ENCODE measurements at places on chromosomes 3 and 15.

DNA sequence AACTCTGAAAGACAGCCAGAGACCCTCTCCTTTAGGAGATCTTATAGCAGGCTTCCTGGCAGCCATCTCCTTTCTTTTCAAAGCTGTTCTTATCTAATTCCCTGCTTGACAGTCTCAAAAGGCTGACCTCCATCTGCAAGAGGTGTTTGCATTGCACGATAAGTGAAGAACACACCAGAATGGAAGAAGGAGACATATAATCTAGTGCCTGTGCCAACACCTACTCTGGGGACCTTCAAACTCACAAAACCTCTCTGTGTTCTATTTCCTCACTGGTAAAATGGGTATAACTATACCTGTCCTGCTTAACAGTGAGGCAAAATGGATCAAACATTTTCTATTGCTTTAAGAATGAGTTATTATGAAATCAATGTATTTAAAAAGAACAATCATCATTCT lies 65.0 kb downstream of the WDR72 start:
- no peak overlapping the region for H3K27ac ChIP-seq
- no peaks in the 10 kb centered on the region for H3K27me3 ChIP-seq
- no peaks in the 10 kb centered on the region for H3K4me1 ChIP-seq

GRCh38 chr15:73233623-73234022 lies 135.1 kb downstream of the HCN4 start:
- DNase-seq, result no peak
- H3K36me3 ChIP-seq, result no peaks in the 10 kb centered on the region
- H3K4me1 ChIP-seq, result no peaks in the 10 kb centered on the region
- H3K27me3 ChIP-seq, result no peaks in the 10 kb centered on the region
- no peak overlapping the region for H3K4me3 ChIP-seq

GRCh38 chr3:71315431-71315830 lies 268.1 kb downstream of the FOXP1 start:
- no peaks in the 10 kb centered on the region for H3K36me3 ChIP-seq
- no peak overlapping the region for H3K27ac ChIP-seq
- H3K4me1 ChIP-seq, result peaks cover 11% of the 10 kb centered on the region

- H3K27me3 ChIP-seq, result no peaks in the 10 kb centered on the region
- no peak overlapping the region for H3K27ac ChIP-seq
- no peaks in the 10 kb centered on the region for H3K36me3 ChIP-seq
- H3K4me3 ChIP-seq, result no peak overlapping the region
- no peaks in the 10 kb centered on the region for H3K4me1 ChIP-seq
Observed at GRCh38 chr3:160245261-160245800, 20.1 kb downstream of the C3orf80 start.

- DNase-seq, result no peak
- no peaks in the 10 kb centered on the region for H3K36me3 ChIP-seq
- H3K27me3 ChIP-seq, result peaks cover 8% of the 10 kb centered on the region
- no peak overlapping the region for H3K4me3 ChIP-seq
Observed at GRCh38 chr3:141055136-141055535, 4.0 kb downstream of the SPSB4 start.

GRCh38 chr15:65824031-65824743 lies 32.1 kb upstream of the DENND4A start:
- no peaks in the 10 kb centered on the region for H3K36me3 ChIP-seq
- no peaks in the 10 kb centered on the region for H3K27me3 ChIP-seq
- H3K4me3 ChIP-seq, result no peak overlapping the region
- peaks cover 78% of the 10 kb centered on the region for H3K4me1 ChIP-seq
- no peak overlapping the region for H3K27ac ChIP-seq

- DNase-seq, result no peak
- no peak overlapping the region for H3K4me3 ChIP-seq
- no peaks in the 10 kb centered on the region for H3K36me3 ChIP-seq
- H3K27me3 ChIP-seq, result peaks cover 5% of the 10 kb centered on the region
- no peak overlapping the region for H3K27ac ChIP-seq
- no peaks in the 10 kb centered on the region for H3K4me1 ChIP-seq
Observed at GRCh38 chr3:130393594-130393993, 48.1 kb downstream of the COL6A5 start.

DNA sequence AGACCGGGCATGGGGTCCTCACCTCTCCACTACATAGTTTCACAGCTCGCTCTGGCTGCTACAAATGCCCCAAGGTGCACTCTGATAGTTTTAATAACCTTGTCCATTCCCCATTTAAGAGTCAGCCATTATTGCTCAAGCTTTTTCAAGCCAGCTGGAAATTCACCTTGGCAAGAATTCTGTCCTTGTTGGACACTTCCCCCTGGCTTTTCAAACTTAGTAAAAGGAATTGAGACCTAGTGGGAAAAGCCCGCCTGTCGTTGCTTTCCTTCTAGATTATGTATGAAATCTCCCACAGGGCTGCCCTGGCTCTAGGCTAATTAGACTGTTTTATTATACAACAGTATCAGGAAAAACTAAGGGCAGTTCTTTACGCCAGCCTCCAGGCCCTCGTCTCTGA lies 293.7 kb upstream of the GADL1 start:
- H3K36me3 ChIP-seq, result no peaks in the 10 kb centered on the region
- H3K27ac ChIP-seq, result no peak overlapping the region
- no peak overlapping the region for H3K4me3 ChIP-seq
- no peaks in the 10 kb centered on the region for H3K27me3 ChIP-seq
- DNase-seq, result no peak
- H3K4me1 ChIP-seq, result peaks cover 6% of the 10 kb centered on the region

DNA sequence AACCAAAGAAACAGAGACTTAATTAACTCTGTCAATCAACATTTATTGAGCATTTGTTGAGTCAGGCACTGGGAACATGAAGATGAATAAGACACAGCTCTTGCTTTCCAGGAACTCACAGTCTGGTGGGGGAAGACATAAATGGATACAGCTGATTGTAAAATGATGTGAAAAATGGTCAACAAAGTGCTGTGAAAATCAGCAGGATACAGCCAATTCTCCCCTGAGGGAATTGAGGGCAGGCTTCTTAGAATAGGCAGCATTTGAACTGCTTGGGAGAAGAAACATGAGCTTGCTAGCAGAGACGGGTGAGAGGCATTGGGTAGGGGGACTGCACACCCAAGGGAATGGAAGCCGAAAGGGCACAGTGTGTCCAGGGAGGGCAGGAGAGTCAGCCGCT lies 41.1 kb downstream of the MFSD1 start:
- peaks cover 4% of the 10 kb centered on the region for H3K4me1 ChIP-seq
- H3K36me3 ChIP-seq, result no peaks in the 10 kb centered on the region
- no peaks in the 10 kb centered on the region for H3K27me3 ChIP-seq
- H3K27ac ChIP-seq, result no peak overlapping the region
- H3K4me3 ChIP-seq, result no peak overlapping the region

- no peak for DNase-seq
- no peaks in the 10 kb centered on the region for H3K36me3 ChIP-seq
- H3K27ac ChIP-seq, result no peak overlapping the region
- no peaks in the 10 kb centered on the region for H3K27me3 ChIP-seq
- no peaks in the 10 kb centered on the region for H3K4me1 ChIP-seq
- H3K4me3 ChIP-seq, result no peak overlapping the region
Observed at GRCh38 chr3:105458518-105459215, 92.0 kb downstream of the ALCAM start.

DNA sequence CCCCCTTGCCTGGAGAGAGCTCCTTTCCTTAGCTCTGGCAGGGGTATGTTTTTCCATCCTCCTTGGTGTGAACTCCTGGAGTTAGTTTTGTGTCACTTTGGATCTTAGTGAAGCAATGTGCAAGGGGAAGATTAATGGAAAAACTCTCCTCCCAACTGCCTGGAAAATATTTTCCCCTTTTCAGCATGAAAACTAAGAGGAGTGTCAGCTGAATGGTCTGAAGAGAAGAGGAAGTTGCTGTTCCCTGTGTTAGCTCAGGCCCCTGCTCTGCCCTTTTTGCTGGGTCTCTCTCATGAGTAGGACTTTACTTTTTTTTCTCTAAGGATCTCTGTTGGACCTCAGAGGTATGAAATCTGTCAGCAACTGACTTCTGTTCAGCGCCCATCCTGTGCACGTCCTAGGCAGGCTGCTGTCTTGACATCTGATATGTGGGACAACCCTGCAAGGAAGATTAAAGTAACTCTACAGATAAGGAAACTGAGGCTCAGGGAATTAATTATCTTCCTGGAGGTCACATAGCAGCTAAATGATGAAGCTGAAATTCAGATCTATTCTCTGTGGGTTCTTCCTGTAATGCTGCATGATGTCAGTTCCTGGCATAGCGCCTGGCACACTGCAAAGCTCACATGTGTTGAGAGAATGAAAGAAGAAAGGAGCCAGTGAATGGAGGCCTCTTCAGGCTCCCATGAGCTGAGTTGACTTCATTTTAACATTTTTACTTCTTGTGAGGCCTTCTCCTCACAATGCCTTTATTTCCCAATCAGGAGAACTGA lies 109.7 kb upstream of the GALNT15 start:
- no peak overlapping the region for H3K27ac ChIP-seq
- no peaks in the 10 kb centered on the region for H3K36me3 ChIP-seq
- DNase-seq, result no peak

GRCh38 chr15:77035584-77035983 lies 35.3 kb downstream of the TSPAN3 start:
- no peak for DNase-seq
- H3K27me3 ChIP-seq, result no peaks in the 10 kb centered on the region
- no peak overlapping the region for H3K4me3 ChIP-seq
- H3K36me3 ChIP-seq, result peaks cover 32% of the 10 kb centered on the region
- no peak overlapping the region for H3K27ac ChIP-seq
- H3K4me1 ChIP-seq, result no peaks in the 10 kb centered on the region

- no peaks in the 10 kb centered on the region for H3K27me3 ChIP-seq
- H3K4me3 ChIP-seq, result no peak overlapping the region
- no peak overlapping the region for H3K27ac ChIP-seq
- no peaks in the 10 kb centered on the region for H3K36me3 ChIP-seq
- no peak for DNase-seq
- no peaks in the 10 kb centered on the region for H3K4me1 ChIP-seq
Observed at GRCh38 chr15:79798311-79798710, 98.5 kb downstream of the MTHFS start.

GRCh38 chr15:86857701-86858100 lies 778.0 kb downstream of the AGBL1 start:
- DNase-seq, result no peak
- H3K27ac ChIP-seq, result no peak overlapping the region
- no peaks in the 10 kb centered on the region for H3K36me3 ChIP-seq
- no peaks in the 10 kb centered on the region for H3K27me3 ChIP-seq

DNA sequence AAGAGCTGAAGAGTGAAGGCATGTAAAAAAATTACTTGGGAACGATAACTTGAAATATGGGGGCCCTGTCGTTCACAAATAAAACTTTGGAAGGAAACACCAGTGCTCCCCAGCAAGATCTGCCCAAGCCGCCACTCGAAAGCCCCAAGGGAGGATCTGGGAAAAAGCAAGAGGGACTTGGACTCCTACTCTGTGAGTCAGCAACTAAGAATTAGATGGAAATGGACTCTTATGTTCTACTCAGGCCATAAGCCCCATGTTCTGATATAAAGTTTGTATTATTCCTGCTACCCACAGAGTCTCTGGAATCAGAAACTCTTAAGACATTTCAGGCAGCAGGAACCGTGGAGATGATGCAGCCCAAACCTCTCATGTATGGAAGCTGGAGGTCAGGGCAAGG lies 75.7 kb downstream of the ITGB5 start:
- H3K27me3 ChIP-seq, result no peaks in the 10 kb centered on the region
- no peak overlapping the region for H3K27ac ChIP-seq
- no peak overlapping the region for H3K4me3 ChIP-seq
- H3K4me1 ChIP-seq, result no peaks in the 10 kb centered on the region
- no peaks in the 10 kb centered on the region for H3K36me3 ChIP-seq

- no peak overlapping the region for H3K4me3 ChIP-seq
- H3K36me3 ChIP-seq, result no peaks in the 10 kb centered on the region
- H3K27ac ChIP-seq, result no peak overlapping the region
- no peak for DNase-seq
- H3K27me3 ChIP-seq, result no peaks in the 10 kb centered on the region
Observed at GRCh38 chr3:154398084-154398967, 31.7 kb downstream of the GPR149 start.

GRCh38 chr3:195921334-195921791 lies 13.0 kb upstream of the TNK2 start:
- DNase-seq, result no peak
- no peaks in the 10 kb centered on the region for H3K27me3 ChIP-seq
- H3K4me3 ChIP-seq, result no peak overlapping the region
- H3K4me1 ChIP-seq, result no peaks in the 10 kb centered on the region
- no peak overlapping the region for H3K27ac ChIP-seq

DNA sequence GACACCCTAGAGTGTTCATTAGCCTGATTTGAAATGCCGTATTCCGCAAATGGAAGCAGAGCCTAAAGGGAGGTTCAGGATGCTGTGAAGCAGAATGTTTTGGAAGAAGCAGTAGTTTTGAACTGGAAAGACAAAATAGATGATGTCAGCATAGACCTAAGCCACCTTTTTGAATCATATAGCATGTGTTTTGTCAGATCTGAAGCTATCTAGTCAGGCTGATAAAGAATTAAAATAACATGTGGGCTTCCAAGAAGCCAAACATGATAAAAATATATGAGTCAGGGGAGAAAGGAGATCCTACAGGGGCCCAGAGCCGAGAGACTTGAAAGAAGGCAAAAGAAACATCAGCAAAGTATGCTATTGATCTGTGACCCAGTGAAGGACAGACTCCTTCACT lies 47.2 kb upstream of the RASA2 start:
- H3K36me3 ChIP-seq, result peaks cover 27% of the 10 kb centered on the region
- H3K27ac ChIP-seq, result no peak overlapping the region
- no peak overlapping the region for H3K4me3 ChIP-seq
- H3K4me1 ChIP-seq, result peaks cover 21% of the 10 kb centered on the region
- H3K27me3 ChIP-seq, result no peaks in the 10 kb centered on the region

- no peaks in the 10 kb centered on the region for H3K27me3 ChIP-seq
- H3K4me1 ChIP-seq, result peaks cover 18% of the 10 kb centered on the region
- H3K27ac ChIP-seq, result no peak overlapping the region
Observed at GRCh38 chr3:42541079-42541478, 38.6 kb downstream of the VIPR1 start.

DNA sequence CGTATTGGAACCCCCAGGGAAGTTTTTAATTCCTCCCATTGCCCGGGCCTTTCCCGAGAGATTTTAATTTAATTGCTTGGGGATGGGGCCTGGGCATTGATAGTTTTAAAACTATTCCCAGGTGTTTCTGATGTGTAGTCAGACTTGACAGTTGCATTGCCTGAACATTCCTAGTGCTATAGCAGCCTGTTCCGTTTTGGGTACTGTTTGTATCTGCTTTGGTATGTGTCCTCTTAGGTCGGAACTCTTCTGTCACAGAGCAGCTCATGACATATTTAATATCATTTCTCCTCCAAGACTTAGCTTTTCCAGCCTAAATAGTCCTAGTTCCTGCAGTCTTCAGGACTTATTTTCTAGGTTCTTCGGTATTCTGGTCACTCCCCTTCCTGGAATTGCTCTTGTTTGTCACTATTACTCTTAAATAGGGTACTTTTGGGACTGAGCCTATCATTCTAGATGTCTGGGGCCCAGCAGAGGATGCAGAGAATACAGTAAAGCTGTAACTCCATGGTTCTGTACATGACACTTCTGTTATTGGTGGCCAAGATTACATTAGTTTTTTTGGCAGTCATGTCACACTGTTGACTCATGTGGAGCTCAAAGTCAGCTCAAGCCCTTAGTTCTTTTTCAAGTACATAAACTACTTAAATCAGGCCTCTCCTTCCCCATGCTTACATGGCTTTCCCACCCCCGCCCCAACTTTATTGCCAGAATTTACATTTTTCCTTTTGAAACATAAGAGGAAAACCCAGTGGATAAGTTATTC lies 81.5 kb downstream of the BBX start:
- H3K27ac ChIP-seq, result no peak overlapping the region
- no peaks in the 10 kb centered on the region for H3K36me3 ChIP-seq
- DNase-seq, result no peak

Measured in CD4-positive, alpha-beta memory T cell (primary cell).